ENCODE measurements at places on chromosomes 1 and 21. TPM values are rescaled to one million over a fixed set of nuclear protein-coding genes. Genes with fewer than 3 reads are reported as not detected.

Gene POU3F1
- not detected for total RNA-seq

Gene NTNG1
- 1.3 TPM for total RNA-seq

Gene SGIP1
- 22.4 TPM for total RNA-seq

Gene CR1
- total RNA-seq: not detected

Gene PLA2G2A
- not detected for total RNA-seq

Gene EFNA3
- total RNA-seq: 3.1 TPM

Gene TNFRSF8
- under 0.01 TPM for total RNA-seq

Gene OR2L3
- not detected for total RNA-seq

Gene NOS1AP
- under 0.01 TPM for total RNA-seq

Gene FCRL3
- not detected for total RNA-seq

Gene GART
- 53.0 TPM for total RNA-seq

Gene CENPF
- 10.1 TPM for total RNA-seq

Gene ZNF669
- 6.2 TPM for total RNA-seq

Gene NBPF19
- total RNA-seq: 18.0 TPM

Gene ERICH3
- not detected for total RNA-seq

Gene PTPN14
- total RNA-seq: 45.2 TPM

Gene FCMR
- not detected for total RNA-seq

Gene KIF2C
- 4.8 TPM for total RNA-seq

Gene MAP3K21
- total RNA-seq: 0.19 TPM

Gene ITGB2
- 0.56 TPM for total RNA-seq

Gene NUF2
- total RNA-seq: 2.3 TPM

Gene MARK1
- total RNA-seq: 2.5 TPM

Gene SPSB1
- total RNA-seq: 24.2 TPM

Gene FAM72D
- under 0.01 TPM for total RNA-seq

Gene KRTAP10-3
- not detected for total RNA-seq

Gene EVA1C
- total RNA-seq: 16.5 TPM

Gene OR2L8
- total RNA-seq: not detected
